ENCODE measurements at places on chromosomes 16 and 17.

- DNase-seq = no peak
These were observed 161.4 kb upstream of the CHMP6 start for GRCh38 chr17:80830020-80830780.

DNA sequence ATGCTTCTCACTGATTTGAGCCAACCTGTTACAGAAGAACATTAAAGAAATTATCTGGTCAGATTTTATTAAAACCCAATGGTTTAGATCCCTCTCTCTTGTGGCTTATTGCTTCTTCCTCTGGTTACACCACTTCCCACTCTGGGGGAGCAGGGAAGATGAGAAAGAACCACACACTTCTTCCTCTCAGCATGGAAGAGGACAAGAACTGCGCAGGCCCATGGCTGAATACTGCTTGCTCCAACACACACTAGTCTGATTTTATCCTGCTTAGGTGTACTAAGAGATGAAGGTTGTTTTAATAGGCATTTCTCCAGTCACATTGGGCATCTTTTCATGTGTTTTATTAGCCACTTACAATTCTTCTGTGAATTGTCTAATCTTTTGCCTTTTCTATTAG, 27.6 kb downstream of the MAP3K3 start:
- DNase-seq = no peak

- no peak for DNase-seq
These were observed 51.6 kb upstream of the CORO6 start for GRCh38 chr17:29674281-29674680.

GRCh38 chr17:43719578-43719977, 39.0 kb downstream of the SOST start:
- no peak for DNase-seq

GRCh38 chr16:54125751-54126655, 160.6 kb downstream of the IRX3 start:
- no peak for DNase-seq

GRCh38 chr16:34054137-34054536, 594.7 kb downstream of the TP53TG3F start:
- no peak for DNase-seq

- no peak for DNase-seq
These were observed 26.2 kb upstream of the NGFR start for GRCh38 chr17:49468811-49469385.

DNA sequence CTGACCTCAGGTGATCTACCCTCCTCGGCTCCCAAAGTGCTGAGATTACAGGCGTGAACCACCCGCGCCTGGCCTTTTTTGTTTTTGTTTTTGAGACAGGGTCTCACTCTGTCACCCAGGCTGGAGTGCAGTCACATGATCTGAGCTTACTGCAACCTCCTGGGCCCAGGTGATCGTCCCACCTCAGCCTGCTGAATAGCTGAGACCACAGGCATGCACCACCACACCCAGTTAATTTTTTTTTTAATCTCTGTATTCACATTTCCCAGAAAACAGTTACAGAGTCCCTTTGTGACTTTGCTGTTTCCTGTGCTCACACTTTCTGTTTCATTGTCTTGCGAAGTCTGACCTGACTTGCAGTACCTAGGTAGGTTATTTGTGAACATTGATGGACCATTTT, 2.7 kb downstream of the CLUAP1 start:
- DNase-seq = no peak

GRCh38 chr16:76531236-76531635, 254.0 kb downstream of the CNTNAP4 start:
- DNase-seq = no peak

GRCh38 chr17:77933777-77934398, 24.6 kb upstream of the TNRC6C start:
- no peak for DNase-seq

GRCh38 chr17:49633762-49634484, 44.0 kb downstream of the SPOP start:
- DNase-seq = no peak

DNA sequence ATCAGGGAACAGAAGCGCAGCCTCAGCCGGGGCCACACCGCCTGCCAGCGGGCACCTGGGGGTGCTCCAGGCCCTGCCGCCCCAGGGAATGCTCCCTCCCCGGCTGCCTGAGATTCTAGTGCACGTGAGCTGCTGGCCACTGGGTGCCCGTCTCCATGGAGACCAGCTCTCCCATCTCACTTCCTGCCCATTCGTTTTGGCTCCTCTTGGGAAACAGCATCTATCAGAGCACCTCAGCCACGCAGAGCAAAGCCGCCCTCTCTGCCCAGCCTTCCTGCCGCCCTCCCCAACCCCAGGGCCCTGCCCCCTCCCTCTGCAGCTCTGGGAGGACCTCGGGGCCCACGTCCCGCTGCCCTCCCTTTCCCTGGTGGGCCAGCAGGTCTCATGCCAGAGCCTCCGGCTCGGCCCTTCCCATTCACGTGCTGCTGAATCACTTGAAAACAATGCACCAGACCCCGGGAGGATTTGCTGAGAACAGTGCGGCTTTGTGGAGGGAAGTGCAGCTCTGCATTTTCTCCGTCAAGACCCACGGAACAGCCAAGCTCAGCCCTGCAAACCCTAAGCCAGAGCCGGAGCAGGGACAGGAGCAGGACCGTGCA, 19.4 kb downstream of the CEP295NL start:
- no peak for DNase-seq

GRCh38 chr17:1473841-1474240, 17.8 kb upstream of the CRK start:
- no peak for DNase-seq

DNA sequence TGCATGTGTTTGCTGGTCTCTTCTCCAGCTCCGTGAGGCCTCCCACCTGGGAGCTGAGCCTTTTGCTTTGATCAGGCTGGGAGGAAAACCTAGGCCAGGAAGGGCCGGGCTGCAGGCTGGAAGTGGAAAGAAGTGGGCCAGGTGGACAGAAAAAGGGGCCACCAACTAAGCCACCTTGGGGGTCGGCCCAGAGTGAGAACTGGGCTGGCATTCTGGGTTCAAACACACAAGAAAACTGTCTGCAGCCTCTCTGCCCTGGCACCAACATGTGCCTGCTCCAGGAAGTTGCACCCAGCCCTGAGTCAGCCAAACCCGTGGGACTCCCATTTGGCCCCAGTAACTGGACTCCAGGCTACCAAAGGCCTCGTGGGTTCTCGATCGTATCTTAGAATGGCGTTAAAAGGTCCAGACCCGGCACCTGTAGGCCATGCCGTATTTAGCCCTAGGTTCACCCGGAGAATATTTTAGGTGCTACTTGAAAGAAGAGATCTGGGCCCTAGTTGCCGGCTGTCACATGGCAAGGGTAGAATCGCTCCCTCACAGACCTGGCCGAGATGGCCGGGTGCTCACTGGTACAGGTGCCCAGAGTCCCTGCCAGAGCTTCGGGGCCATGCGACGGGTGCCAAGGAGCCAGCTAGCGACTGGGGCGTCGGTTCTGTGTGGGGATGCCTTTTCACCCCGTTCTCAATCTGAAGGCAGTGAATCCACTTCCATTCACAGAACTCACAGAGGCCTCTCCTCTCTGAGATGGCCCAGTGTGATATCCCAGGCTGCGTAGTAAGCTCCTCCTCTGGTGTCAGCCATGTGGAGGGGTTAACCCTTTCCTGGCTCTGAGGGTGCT, 236.6 kb downstream of the MRTFB start:
- no peak for DNase-seq

DNA sequence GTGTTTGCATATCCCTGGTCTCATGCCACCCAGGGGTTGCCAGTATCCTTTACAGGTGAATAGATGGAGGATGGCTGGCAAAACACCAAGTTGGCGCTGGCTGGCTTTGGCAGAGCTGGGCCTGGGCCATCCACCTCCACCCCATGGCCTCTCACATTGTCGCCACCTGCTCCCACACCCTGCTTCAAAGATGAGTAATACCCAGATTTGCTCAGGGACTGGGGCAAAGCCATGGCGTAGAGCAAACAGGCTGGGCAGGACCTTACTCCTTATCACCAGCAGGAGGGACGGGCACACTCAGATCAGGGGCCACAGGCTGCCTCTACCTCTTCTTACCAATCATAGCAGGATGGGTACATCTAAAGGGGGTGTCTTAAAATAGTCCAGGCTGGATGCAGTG, 24.3 kb downstream of the PLA2G10 start:
- no peak for DNase-seq

DNA sequence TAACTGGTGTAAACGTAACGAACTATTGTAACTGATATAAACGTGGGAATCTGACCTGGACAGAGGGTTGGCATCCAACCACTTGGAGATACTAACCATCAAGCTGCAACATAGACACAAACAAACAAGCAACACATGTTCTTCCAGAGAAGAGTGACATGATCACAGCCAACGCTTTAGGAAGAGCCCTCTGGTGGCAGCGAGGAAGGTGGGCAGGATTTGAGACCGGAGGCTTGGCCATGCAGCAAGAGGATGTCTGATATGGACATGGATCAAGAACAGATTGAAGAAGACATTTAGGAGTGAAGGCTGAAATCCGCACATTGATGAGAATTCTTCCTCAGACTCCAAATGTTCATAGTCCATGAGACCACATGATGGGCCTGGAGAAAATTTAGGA, 40.3 kb upstream of the TNRC6A start:
- DNase-seq = no peak

DNA sequence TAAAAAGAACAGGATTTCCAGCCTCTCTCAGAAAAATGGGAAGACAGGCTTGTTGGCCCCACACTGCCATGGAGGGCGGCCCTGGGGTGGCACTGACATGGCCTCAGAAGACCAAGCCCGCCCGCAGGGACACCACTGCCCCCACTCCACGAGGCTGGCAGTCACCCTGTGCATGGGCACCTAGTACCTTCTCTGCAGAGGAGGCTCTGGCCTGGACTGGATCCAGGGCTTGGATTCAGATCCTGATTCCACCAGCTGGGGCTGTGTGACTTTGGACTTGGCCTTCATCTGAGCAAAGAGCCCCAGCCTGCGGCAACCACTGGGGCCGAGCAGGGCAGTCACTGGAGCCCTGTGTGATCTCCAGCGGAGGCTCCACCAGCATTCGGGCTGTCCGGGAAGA, 16.8 kb upstream of the FASN start:
- DNase-seq = no peak

GRCh38 chr16:56337131-56337857, 88.1 kb downstream of the AMFR start:
- no peak for DNase-seq

GRCh38 chr16:87933140-87933495, 3.2 kb downstream of the CA5A start:
- DNase-seq = no peak

DNA sequence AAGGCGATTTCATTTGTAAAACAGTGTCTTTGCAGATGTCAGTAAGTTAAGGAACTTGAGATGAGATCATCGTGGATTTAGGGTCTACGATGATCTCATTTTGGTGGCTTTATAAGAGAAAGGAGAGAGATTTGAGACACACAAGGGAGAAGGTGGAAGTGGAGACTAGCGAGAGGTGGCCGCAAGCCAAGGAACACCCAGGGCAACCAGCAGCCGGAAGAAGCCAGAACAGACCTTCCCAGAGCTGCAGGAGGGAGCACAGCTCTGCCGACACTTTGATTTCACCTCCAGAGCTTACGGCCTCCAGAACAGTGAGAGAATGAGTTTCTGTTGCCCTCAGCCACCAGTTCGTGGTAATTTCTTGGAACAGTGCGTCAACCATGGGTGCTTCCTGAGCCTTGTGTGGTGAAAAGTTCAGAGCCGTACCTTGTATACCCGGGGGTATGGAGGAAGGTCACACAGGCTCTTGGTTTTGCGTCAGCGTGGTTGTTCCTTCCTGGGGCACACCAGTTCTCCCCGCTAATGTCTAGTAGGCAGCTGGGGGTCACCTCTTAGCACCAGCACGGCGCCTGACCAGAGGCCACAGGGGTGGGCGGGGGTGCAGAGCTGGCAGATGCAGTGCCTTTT, 12.9 kb upstream of the SEC14L1 start:
- DNase-seq = peak; percentile 50

DNA sequence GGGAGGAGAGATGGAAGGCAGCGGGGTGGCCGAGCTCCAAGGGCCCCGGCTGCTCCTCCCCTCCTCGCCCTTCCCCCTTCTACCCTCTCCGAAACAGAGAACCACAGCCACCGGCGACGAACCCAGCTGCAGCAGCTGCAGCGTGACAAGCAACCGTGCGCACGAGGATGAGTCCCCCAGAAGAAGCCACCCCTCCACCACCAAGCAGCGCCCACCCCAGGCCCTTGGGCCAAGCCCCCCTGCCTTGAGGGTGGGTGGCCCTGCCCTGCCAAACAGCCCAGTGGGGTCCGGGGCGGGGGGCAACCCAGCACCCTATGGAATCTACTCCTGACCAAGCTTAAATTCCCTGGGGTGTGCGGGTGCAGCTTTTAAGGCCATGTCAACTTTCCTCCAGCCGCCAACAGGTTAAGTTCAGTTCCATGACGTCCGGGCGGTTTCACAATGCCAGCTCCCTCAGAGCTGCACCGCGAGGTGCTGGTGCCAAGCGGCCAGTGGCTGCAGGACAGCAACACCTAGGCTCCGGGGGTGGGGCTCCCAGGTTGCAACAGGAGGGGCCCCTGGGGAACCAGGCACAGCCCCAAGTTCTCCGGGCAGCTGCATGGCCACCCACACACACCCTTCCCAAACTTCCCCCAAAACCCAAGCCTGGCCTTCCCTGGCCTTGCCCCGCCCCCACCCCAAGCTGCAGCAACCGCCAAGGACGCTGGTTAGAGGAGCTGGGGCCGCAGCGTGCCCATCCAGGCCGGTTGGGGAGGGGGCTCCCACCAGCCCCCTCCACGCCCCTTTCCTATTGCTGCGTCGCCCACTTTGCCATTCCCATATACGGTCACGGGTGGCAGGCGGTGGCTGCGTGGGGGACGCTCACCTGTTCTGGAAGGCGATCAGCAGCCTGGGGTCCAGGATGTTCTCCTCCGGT, 2.0 kb downstream of the CBX4 start:
- DNase-seq = no peak

- DNase-seq = no peak
These were observed 49.0 kb downstream of the NT5M start for GRCh38 chr17:17351901-17352781.

GRCh38 chr16:87465879-87466278, 26.9 kb downstream of the ZCCHC14 start:
- no peak for DNase-seq

GRCh38 chr16:49776734-49777133, 79.2 kb downstream of the ZNF423 start:
- no peak for DNase-seq

DNA sequence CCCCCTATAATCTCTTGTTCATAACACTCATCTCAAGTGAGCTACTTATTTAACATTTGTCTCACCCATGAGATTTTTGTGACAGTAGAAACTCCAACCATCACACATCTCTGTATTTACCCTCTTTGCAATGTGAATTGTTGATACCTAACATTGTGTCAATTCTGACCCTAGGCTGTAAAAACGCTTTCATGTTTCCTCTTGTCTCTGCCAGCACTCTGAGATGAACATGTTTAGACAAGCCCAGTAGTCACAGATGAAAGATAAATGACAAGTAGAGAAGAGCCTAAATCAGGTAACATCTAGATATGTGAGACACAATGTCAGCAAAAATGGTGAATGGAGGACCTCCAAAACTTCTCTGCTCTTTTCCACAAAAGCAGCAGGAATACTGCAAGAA, 1254.5 kb upstream of the GOT2 start:
- no peak for DNase-seq

DNA sequence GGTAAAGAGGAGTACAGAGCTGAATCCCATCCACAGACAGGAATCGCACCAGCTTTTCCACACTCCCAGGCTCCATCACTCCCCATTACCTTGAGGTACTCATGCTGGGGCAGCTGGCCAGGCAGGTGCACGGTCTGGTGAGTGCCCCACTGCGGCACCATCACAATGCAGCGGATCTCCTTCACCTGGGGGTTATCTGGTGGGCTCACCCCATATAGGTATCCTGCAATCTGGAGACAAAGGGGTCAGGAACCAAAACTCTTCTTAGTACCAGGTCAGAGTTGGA, 1.8 kb upstream of the RILP start:
- no peak for DNase-seq

- DNase-seq = no peak
These were observed 146.9 kb downstream of the ANKFN1 start for GRCh38 chr17:56300144-56300543.
